HuH-7 (cell line): ENCODE measurements at places on chromosomes 16 and 17.

DNA sequence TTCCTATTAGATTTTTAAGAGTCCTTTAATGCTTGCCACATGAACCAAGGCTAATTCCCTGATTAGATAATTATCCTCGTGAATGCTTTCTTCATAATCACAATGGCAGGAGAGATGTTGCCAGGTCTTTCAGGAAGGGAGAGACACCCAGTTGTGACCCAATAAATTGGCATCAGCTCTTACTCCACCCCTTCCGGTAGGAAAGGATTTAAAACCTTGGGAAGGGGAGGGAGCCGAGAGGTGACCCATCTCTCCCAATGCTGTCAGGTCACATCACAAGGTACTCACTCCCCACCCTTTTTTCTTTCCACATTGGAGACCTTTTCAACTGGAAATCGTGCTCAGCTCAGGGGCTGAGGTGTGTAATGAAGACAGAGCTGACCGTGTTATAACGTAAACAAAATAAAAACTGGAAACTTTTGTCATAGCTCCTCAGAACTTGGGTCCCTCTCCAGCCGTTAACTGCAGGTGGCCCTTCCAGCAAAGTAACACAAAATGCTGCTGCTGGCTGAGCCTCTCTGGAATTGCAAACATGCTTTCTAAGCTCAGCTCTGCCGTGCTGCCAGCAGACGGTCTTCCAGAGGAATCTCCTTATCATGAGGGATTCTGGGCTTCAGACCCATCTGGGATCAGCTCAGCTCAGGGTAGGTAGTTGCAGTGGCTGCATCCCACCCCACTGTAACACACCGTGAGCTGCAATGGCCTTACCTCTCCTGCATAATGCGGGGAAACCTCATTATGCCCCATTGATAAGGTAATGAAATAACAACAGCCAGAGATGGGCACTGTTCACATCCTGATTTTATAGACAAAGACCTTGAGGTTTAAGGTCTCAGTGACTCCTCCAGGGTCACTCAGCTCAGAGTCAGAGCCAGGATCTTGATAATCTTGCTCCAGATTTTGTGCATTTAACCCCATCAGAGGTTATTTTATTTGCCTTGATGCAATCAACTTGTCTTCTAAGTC lies 15.6 kb downstream of the TMEM100 start:
- DNase-seq: no peak

DNA sequence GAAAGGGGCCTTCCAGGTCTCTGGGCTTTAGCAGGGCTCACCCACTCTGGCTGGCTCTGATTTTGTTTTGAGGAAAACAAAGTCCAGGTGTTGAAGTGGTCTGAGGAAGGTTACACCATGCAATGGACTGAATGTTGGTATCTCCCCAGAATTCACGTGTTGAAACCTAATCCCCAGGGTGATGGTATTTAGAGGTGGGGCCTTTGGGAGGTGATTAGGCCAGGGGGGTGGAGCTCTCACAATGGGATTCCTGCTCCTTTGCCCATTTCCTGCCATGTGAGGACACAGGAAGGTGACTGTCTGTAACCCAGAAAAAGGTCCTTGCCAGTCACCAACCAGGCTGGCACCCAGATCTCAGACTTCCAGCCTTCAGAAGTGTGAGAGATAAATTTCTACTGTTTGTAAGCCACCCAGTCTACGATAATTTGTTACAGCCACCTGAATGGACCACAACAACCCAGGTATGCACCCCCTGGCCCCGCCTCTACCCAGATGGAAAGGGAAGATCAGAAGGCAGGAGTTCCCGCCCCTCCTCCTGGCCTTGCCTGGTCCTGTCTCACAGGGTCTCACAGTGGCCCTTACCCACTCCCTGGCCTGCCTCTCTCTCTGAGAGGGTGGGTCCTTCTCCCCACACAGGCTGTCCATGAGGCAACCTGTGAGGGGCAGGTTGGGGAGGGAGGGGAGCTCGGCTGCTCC lies 32.0 kb downstream of the LRRC75A start:
- no peak for DNase-seq

- no peak for DNase-seq
Observed at GRCh38 chr17:65593855-65594845, 32.7 kb upstream of the AXIN2 start.

DNA sequence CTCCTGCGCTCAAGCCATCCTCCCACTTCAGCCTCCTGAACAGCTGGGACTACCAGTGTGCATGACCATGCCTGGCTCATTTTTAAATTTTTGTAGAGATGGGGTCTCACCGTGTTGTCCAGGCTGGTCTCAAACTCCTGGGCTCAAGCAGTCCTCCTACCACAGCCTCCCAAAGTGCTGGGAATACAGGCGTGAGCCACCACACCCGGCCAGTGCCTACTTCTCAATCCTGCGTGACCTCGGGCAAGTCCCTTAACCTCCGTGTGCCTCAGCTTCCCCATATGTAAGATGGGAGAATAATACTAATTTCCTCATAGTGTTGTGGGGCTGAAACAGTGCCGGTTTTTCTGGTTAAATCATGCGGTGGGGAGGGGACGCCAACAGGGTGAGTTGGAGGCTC lies 143.5 kb upstream of the CIBAR2 start:
- DNase-seq: no peak

DNA sequence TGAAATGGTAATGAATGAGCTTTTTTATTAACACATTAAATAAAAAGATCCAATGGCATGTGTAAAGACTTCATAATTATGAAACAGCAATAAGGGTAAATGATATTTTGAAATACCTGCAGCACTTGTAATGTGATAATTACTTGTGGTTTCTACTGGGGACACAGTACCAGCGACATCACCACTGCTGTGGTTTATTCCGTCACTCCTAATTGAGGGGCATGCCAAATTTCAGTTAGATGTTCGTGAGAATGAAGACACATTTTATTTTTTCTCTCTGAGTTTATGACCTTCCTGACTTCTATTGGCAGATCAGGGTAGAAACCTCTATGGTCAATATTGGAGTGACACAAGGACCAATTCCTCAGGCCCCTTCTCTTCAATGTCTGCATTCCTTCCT lies 131.9 kb upstream of the XYLT1 start:
- no peak for DNase-seq

DNA sequence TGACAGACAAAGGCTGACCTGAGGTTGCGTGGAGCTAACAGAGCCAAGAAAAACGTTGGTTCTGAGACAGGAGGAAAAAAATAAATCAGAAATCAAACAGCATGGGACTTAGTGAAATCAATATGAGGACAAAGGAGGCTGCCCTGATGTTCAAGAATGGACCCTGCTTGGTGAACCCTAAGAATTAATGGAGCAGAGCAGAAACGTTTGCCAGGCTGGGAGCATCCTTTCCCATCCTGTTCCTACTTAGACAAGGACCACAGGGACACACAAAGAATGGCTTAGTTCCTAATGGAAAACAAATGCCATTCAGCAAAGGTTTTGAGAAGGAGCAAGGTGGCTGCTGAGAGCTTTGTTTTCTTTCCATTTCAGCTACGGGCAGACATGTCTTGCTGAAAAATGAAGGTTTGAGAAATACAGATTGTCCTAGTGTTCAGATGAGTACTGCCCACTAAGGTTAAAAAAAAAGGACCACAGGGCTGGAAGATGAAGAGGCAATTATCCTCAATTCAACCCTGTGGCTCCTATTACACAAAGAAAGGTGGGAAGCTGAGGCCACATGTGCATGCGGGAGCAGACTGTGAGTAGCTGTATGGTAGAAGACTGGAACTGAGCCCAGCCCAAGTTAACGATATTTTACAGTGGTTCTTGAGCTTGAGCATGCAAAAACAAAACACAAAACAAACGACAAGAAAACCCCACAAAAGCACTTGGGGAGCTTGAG lies 230.1 kb downstream of the SLC39A11 start:
- DNase-seq: no peak

DNA sequence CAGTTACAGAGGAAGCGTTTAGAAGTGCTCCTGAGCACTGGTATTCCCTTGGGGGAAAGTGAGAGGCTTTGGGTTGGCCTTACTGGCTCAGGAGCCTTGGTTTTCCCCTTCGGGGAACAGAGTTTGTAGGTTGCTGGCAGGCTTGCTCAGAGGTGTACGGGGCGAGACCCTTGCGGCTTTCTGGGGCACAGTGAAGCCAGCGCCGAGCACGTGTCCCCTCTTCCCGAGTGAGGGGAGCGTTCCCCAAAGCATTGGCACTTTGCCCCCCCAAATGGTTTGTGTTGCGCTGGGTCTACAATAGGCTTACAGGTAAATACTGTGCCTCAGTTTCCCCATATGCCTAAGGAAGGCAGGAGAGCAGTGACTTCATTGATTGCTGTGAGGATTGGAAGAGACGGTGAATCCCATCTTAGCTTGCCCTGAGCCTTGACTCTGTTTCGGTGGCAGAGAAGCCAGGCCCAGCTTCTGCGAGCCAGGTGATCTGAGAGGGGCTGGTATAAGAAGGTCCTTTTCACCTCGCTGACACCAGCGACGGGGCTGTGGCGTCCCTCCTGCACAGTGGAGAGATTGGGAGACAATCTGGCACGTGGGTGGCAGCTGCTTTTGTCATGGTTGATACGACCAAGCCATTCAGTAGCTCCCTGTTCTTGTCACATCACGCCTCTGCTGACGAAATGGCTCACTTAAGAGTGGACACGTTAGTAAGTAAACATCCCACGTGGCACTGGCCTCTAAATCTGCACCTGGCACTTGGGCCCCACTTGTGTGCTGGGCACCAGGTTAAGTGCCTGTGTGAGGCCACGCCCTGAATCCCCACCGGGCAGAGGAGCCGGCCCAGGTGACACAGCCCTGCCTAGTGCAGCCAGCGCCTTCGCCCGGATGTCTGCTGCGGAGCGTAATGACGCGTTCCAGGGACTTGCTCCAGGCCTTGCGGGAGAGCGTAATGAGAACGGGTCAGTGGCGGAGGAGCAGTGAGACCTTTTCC lies 55.0 kb downstream of the MEAK7 start:
- DNase-seq: no peak

- no peak for DNase-seq
Observed at GRCh38 chr16:51389881-51390280, 238.8 kb upstream of the SALL1 start.

- DNase-seq: no peak
Observed at GRCh38 chr17:34999456-34999855, 19.1 kb downstream of the LIG3 start.

GRCh38 chr17:61568219-61569072 lies 22.6 kb downstream of the NACA2 start:
- peak; percentile 54 for DNase-seq

DNA sequence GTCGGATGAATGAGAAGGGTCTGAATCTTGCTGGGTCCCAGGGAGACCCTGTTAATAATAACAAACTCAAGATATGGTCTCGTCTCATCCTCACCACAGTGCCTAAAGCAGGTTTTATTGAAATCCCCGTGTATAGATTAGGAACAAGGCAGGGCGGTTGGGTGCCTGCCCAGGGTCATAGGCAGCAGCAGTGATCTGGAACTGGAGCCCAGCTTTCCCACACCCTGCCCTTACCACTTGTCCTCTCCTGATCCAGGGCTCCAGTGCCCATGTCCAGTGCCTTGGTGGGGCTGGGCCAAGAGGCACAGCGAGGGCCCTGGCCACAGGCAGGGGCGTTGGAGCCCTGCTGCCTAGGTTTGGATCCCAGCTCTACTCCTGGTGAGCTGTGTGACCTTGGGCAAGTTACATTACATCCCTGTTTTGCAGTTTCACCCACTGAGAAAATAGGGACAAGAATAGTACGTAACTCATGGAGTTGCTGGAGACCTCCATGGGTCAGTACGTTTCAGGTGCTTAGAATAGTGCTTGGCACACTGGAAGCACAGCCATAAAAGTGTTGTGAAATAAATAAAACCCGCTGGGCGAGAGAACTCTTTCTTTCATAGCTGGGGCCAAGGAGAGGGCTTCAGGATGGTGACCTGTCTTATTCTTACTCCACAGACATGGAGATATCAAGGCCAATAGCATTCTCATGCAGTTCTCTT lies 13.9 kb downstream of the SOCS3 start:
- DNase-seq: no peak

GRCh38 chr17:78364436-78365281 lies 4.8 kb upstream of the SOCS3 start:
- no peak for DNase-seq

DNA sequence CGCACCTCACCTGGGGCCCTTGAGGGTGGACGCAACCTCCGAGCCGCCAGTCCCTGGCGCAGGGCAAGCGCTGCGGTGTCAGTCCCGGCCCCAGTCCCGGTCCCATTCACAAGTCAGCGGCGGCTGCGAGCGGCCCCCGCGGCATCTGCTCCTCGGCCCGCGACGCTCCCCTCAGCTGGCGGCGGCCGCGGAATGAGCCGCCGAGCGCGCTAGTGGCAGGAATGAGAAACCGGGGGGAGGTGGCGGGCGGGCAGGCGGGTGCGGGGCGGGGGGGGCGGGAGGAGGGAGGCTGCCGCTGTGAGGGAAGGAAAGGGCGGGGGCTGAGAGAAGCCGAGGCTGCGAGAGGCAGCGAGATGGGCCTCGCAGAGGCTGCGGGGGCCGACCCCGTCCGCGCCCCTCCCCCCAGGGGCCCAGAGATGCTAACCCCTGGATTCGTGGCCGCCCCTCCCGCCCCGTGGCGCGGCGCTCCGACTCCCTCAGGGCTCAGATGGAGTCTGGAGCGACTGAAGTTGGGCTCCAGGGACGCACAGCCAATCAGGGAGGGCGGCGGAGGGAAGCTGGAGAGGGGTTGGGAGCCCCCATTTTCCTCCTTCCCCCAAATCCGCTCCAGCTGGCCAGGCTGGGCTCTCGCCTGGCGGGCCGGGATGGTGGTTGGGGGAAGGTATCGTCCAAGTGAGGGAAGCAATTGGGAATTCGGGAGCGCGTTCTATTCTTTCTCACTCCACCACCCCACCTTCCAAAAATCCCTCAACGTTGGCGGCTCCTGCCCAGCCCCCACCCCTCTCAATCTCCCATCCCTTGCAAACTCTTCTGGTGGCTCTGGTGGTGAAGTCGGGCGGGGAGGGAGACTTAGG lies at the start of gene CDH11:
CDH11 (minus strand) TSS at position 194 of the 854 bp plus-strand sequence. CDS start 117,194 bp downstream, outside the sequence.
- DNase-seq: no peak

DNA sequence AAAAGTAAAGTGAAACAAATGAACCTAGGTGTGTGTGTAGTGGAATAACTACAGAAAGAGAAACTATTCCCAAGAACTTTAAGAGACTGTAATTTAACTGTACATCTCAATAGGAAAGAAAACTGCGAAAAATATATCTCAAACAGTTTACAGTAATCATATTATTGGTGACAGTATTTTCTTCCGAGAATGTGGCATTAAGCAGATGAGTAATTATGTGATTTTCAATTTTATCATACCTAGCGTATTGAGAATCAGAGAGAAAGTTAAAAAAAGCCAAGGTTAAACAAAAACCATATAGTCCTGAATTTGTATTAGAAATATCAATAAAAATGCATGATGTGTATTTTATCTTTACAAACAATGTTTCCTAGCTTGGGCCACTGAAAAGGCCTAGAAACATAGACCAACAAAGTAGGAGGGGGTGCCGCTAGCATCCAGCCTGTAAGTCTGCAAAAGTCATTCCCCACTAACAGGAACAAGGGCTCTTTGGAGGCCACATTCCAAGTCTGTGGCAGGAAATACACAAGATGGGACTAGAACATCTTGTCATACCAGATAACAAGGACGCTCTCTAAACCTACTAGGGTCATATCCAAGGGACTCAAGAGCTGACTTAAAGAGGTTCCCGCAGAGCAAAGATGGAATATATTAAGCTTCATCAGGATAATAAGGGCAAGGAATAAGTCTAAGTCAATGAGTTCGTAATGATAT lies 20.5 kb downstream of the RNF157 start:
- DNase-seq: no peak
